ENCODE measurements at places on chromosomes 5 and 9. TPM values are rescaled to one million over a fixed set of nuclear protein-coding genes. Genes with fewer than 3 reads are reported as not detected.

FYB1 gene
- 93.7 TPM for total RNA-seq

DNA sequence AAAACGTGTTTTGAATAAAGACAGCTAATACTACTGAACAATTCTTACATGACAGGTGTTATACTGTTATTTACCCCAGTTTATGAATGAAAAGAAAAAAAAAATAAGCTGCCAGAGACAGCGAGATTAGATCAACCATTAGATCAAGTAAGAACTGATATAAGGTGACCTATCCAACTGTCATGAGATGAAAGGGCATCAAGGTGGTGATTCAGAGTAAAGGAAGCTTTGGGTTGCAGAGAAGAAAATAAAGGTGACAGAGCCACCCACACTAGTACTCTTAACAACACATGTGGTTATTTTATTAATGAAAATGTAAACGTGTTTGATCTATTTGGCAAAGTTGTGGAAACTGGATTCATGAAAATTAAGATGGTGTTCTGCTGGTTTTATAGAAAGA, 435.2 kb downstream of the GABRG2 start:
- no peaks in the 10 kb centered on the region for H3K4me1 ChIP-seq
- H3K36me3 ChIP-seq = no peaks in the 10 kb centered on the region
- no peaks in the 10 kb centered on the region for H3K27me3 ChIP-seq
- H3K27ac ChIP-seq = no peak overlapping the region
- DNase-seq = no peak
- no peak overlapping the region for H3K4me3 ChIP-seq

TMC1 gene
- total RNA-seq = not detected

- H3K4me3 ChIP-seq = no peak overlapping the region
- H3K4me1 ChIP-seq = no peaks in the 10 kb centered on the region
- peaks cover 3% of the 10 kb centered on the region for H3K27me3 ChIP-seq
- H3K36me3 ChIP-seq = no peaks in the 10 kb centered on the region
These were observed 179.4 kb downstream of the PJA2 start for GRCh38 chr5:109230369-109230768.

DNA sequence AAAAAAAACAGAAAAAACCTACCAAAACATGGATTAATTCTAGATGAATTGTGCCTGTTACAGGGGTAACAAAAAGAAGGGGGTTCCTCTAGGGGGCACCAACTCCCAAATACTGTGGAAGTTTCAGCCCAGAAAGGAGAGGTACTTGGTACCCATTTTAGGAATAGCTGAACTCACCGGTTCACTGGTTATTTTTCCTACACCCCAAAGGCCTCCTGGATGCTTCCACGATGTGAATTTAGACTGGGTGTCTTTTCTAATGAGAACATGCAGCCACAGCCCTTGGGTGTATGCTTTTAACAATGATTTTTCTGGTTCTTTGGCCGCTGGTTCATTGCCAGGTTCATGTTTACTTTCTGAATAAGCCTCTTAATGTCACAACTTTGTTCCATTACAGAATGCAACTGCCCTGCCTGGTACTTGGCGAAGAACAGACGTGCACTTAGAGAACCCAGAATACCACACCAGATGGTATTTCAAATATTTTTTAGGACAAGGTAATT, 46.7 kb downstream of the GARNL3 start:
- no peak overlapping the region for H3K27ac ChIP-seq
- no peaks in the 10 kb centered on the region for H3K36me3 ChIP-seq
- H3K27me3 ChIP-seq = peaks cover 36% of the 10 kb centered on the region
- no peaks in the 10 kb centered on the region for H3K4me1 ChIP-seq
- DNase-seq = peak; percentile 80
- H3K4me3 ChIP-seq = no peak overlapping the region
